D721Med (cell line): ENCODE measurements at places on chromosomes 7 and 10.
A peak's percentile ranks its signal among the peaks of the same experiment; 100 is the strongest.

- no peak for DNase-seq
Measured at GRCh38 chr7:135768467-135768866, 19.9 kb upstream of the FAM180A start.

GRCh38 chr7:15780271-15780670, 93.8 kb upstream of the MEOX2 start:
- DNase-seq: no peak

DNA sequence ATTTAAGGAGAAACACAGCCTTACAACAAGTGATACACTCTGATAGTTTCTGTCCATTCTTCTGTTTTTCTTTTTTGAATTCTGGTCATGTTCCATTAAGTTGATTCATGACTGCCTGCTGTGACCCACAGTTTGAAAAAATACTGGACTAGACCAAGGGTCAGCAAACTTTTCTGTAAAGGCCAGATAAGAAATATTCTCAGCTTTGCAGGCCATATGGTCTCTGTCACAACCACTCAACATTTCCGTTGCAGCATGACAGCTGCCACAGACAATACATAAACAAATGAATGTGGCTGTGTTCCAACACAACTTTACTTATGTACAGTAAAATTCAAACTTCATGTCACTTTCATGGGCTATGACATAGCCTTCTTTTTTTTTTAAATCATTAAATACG, 156.7 kb downstream of the PLXNA4 start:
- no peak for DNase-seq

GRCh38 chr10:32446536-32447406, 831 bp downstream of the CCDC7 start:
- no peak for DNase-seq

DNA sequence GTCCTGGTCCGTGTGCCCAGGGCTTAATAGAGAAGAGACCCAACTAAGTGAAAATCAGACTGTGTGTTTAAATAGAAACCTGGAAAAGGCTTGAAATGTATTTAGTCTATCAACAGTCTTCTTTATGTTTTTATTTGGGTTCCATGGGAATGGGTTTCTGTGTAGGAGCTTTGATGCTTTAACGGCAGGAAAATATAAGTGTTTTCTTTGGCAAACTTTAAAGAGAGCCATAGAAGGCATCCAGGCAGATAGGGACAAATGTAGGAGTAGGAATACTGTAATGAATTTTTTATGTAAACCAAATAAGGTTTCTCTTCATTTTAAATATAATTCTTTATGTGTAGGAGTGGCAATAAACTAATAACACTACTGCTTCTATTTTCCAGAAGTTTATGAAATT, 989.0 kb downstream of the GATA3 start:
- no peak for DNase-seq

- no peak for DNase-seq
Measured at GRCh38 chr7:132495936-132496335, 80.3 kb downstream of the PLXNA4 start.

DNA sequence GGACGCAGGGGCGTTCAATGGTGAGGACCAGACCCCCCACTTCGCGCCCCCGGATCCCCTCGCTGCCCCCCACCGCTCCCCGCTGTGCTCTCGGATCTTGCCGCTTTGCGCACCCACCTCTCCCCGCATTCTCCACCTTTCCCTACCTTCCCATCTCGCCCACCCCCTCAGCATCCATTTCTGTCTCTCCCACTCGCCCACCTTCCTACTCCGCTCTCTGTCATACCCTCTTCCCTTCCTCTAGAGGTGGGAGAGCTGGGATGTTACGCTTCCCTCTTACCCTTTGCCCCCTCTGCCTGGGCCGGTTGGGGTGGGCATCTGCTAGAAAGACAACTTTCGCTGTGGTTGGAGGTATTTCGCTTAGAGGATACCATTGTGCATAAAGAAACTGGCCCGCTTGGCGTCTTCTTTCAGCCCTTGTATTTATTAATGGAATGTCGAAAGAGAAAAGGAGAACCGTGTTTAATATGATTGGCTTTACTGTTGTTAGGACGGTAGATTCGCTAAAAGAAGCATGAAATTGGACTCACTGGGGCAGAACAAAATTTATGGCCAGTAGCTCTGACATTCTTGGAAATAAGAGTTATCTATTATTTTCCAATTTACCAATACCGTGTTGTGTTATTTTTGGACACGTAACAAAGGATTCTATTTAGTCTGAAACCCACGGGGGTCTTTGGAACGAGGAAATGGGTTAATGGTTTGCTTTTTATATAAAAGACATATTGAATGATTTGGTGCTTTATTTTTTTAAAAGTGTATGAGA, 873 bp downstream of the PRKAR2B start:
- DNase-seq: no peak

DNA sequence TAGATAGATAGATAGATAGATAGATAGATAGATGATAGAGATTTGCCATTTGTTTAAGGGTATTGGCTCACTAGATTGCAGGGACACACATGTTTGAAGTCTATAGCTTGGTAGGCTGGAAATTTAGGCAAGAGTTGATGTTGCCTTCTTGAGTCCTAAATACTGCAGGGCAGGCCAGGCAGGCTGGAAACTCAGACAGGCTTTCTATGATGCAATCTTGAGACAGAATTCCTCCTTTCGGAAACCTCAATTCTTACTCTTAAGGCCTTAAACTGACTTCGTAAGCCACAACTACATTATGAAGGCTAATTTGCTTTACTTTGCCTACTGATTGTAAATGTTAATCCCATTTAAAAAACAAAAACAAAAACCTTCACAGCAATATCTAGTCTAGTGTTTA, 322.9 kb upstream of the AKR1E2 start:
- DNase-seq: no peak

DNA sequence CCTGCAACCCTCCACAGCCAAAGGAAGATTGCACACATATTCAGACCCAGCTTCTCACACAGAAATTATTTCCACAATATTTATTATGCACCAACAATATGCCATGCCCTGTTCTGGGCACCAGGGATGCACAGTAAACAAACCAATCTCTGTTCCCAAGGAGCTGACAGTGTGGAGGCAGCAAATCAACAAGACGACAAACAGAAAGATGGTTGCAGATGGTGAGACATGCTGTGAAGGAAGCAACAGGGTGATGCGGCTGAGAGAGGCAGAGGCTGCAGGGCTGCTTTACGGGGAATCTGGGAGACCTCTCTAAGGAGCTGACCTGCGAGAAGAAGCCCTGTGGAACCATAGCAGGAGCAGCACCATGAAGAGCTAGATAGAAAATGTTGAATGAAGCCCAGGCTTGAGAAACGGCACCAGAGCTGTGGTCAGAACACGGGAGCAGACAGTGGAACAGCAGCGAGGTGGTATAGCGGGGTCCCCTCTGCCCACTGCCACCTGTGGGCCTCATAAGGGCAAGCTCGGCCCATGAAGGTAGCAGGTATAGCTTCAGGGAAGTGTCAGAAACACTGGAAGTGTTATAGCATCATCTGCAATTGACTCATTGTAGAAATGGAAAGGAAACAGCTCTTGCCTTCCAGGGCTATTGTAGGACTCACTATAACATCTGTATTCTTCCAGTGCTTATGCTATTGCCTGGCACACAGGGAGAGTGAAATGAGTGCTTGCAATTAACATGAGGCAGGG, 17.4 kb downstream of the RBP3 start:
- DNase-seq: no peak

DNA sequence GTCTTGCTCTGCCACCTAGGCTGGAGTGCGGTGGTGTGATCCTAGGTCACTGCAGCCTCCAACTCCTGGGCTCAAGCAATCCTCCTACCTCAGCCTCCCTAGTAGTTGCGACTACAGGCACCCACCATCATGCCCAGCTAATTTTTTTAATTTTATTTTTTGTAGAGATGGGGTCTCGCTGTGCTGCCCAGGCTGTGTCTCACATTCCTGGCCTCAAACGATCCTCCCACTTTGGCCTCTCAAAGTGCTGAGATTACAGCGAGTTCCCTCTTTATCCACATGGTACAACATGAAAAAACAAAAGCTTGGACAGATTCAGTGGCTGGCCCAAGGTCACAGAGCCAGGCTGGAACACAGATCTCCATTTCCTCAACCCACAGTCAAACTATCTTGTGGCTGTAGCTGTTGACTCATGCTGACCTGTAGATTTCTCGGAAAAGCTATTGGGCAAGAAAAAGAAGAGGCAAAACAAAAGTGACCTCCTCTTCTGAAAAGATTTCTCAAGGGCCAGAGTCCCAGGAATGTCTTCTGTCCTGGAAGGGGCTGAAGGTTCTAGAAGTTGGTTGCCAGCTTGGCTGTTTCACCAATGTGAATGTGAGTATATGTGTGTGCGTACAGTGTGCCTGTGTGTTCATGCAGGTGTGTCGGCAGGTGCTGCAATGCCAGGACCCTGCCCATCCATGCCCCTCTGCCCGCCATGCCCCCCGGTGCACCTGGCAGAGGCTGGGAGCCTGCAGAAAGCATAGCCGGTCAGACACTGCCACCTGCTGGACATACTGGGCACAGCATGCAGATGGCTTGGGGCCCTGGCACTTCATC, 28.4 kb downstream of the TMEM130 start:
- DNase-seq: peak; percentile 73

- DNase-seq: no peak
Measured at GRCh38 chr10:78559661-78560340, 509.0 kb upstream of the ZMIZ1 start.

- no peak for DNase-seq
Measured at GRCh38 chr10:76463111-76463510, 1031.7 kb downstream of the LRMDA start.

- no peak for DNase-seq
Measured at GRCh38 chr7:2545746-2546425, 9.4 kb downstream of the BRAT1 start.

GRCh38 chr7:142384493-142384922, 126.7 kb upstream of the PRSS58 start:
- DNase-seq: no peak

DNA sequence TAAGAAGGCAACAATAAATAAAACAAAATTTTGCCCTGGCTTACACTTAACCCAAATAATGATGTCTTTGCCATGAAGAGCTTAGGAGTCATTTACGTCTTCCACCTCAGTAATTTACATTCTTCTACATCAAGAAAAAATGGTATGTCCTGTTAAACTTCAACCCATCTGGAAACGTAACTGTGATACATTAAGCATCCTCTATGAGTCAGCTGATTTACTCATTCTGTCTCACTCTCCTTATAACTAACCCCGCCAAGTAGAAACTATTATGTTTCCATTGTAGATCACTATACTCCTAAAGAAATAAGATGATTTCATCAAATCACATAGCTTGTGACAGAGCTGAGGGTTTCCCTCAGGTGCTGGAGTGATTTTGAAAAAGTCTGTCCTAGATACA, 330.7 kb downstream of the CDC14C start:
- no peak for DNase-seq

DNA sequence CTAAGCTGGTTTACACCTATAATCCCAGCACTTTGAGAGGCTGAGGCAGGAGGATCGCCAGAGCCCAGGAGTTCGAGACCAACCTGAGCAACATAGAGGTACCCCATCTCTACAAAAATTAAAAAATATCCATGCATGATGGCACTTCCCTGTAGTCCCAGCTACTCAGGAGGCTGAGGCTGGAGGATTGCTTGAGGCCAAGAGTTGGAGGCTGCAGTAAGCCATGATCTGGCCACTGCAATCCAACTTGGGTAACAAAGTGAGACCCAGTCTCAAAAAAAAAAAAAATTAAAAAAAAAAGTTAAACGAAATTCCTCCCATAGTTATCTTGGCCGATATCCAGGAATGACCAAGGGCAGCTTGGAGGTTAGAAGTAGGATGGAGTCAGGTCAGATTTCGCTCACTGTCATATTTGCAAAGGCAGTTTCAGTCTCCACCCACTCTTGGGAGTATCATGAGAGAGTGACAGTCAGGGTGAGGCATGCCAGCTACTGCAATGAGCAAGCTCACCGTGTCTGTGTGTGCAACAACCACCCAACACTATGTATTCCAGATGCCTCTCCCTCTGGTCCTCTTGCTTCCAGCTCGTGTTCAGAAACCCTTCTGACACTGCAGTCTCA, 6.0 kb upstream of the ZDHHC4 start:
- DNase-seq: no peak

DNA sequence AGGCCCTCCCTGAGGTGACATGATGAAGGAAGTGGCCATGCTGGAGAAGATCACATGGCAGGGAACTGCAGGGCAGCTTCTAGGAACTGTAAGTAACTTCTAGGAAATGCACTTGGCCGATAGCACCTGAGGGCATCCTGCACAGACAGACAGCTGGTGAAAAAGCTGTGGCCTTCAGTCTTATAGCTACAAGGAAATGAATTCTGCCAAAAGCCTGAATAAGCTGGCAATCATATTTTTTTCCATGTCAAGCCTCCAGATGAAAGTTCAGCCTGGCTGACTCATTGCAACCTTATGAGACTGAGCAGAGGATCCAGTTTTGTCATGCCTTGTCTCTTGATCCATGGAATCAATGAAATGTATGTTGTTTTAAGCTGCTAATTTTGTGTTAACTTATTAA, 91.1 kb upstream of the CACNA2D1 start:
- no peak for DNase-seq

GRCh38 chr7:46143421-46143820, 222.3 kb upstream of the IGFBP3 start:
- DNase-seq: no peak

- DNase-seq: no peak
Measured at GRCh38 chr10:128865436-128866195, 601.4 kb upstream of the MGMT start.

DNA sequence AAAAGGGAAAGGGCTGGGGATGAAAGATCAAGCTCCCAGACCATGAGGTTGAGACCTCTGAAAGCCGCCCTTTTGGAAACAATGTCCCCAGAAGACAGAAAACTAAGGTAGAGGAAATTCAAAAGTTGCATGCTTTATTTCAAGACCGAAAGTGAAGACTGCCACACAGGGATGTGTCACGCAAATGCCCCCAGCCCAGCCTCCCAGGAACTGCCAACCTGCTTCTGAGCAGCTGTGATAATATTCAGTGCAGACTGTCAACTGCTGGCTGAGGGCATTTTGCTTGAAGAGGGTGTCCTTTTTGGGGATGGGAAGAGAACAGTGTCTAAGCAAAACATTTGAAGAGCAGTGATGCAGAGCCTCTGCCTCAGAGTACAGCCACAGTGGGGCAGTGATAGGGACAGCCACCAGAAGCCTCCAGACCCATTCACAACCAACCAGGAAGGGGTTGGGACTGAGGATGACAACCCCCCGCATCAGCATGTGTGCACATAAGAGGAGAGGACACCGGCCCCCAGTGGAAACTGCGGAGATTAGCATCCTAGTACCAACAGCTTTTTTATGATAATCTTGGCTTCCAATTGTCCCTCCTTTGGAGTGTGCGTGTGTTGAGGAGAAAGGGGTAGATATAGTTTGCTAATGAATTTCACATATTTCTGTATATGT, 34.7 kb upstream of the NFE2L3 start:
- no peak for DNase-seq

DNA sequence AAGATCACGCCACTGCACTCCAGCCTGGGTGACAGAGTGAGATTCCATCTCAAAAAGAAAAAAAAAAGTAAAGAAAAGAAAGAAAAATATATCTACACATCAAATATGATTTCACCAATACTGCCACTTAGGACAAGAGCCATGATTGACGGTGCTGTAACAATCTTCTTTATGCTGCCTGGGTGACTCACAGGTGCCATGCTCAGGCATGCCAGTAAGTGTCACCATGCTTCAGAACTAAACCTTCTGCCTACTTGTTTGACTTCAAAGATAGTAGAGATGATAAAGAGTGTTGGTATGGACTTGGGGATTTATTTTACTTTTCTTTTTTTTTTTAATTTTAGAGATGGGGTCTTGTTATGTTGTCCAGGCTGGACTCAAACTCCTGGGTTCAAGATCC, 33.6 kb upstream of the DNMBP start:
- no peak for DNase-seq
